ENCODE measurements at places on chromosomes 5 and 9.

DNA sequence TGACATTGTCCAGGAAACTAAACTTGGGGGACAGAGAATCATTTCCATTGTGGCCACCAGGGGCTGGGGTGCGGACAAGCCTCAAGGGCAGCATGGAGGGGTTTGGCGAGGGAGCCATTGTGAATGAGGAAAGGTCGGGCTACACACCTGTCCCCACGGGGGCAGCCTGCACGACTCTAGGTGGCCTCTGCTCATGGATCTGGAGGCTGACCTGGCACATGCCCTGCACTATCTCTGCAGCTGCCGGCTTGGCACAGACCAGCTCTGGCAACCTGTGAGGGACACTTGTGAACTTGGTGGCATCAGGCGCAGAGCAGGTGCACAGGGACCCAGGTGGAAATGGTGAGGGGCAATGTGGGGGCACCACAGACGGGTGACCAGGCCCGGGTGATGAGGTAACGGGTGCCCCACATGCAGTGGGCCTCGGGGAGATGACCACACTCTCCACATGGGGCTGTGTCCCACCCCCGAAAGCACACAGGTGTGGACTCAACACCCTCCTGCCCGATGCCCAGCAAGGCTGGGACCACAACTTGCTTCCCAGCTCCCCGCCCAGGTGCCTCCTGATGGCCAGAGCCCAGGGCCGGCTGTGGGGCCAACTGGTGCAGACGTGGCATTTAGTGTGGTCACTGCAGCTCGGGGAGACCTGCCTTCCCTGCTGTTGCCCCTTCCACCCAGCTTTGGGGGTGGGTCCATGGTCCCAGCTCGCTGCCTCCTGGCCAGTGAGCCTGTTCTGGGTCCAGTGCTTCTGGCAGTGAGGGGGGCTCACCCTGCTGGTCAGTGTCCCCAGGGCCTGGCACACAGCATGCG is 60.9 kb upstream of the UBAC1 start:
- no peak for DNase-seq

GRCh38 chr5:68745448-68745847 is 348.4 kb upstream of the SLC30A5 start:
- no peak for DNase-seq

- DNase-seq = no peak
Measured at GRCh38 chr9:137630679-137631078, 11.9 kb downstream of the EHMT1 start.

GRCh38 chr5:59275510-59276324 is 617.8 kb downstream of the PDE4D start:
- no peak for DNase-seq

DNA sequence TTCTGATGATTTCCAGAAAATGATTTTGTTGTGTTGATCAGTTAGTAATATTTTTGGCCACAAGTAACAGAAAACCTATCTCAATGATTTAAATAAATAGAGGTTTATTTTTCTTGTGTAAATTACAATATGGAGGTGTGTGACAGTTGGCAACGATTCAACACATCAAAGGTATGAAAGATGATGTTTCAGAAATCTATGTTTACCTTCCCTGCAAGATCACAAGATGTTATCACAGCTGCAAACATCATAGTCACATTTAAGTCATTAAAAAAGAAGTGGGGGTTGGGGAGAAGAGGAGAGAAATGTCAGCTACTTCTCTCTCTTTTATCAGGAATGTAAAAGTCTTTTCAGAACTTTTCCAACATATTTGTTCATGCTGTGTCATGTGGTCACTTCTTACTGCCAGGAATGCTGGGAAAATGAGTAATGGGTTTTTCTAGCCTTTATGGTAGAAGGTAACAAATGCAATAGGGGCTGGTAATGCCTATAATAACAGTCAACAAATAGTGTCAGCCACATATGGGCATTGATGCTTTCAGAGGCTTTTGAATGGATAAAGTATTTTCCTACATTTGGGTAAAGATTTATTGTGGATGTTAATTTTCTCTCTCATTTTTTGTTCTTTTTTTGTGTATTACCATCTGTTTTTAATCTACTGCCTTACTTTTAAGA is 742.7 kb downstream of the TLE1 start:
- DNase-seq = no peak

GRCh38 chr5:60674251-60675069 is 25.5 kb downstream of the DEPDC1B start:
- no peak for DNase-seq

GRCh38 chr5:81140943-81141342 is 92.2 kb upstream of the CKMT2 start:
- DNase-seq = no peak

- DNase-seq = no peak
Measured at GRCh38 chr5:61416010-61416409, 84.0 kb downstream of the ZSWIM6 start.

DNA sequence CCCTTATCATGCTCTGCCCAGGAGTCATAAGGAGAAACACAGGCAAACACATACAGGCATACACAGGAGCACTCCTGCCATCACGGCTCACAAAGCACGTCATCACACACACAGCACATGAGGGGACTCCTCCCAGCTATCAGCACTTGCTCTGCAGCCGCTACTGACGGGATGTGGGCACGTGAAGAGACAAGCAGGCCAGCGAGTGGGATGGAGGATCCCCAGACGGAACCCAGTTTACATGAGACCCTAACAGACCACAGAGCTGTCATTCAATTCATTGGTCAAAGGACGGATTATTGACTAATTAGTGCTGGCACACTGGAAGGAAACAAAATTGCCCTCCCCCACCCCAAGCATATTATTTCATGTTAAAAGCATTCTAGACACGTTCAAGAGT is 53.6 kb downstream of the SEMA4D start:
- DNase-seq = peak; percentile 75

- DNase-seq = no peak
Measured at GRCh38 chr9:120259100-120259499, 320.9 kb downstream of the CDK5RAP2 start.
